ENCODE measurements at places on chromosomes 4 and X.
A peak's percentile ranks its signal among the peaks of the same experiment; 100 is the strongest.

- DNase-seq: no peak
Observed at GRCh38 chr4:8897251-8898167, 25.9 kb upstream of the HMX1 start.

DNA sequence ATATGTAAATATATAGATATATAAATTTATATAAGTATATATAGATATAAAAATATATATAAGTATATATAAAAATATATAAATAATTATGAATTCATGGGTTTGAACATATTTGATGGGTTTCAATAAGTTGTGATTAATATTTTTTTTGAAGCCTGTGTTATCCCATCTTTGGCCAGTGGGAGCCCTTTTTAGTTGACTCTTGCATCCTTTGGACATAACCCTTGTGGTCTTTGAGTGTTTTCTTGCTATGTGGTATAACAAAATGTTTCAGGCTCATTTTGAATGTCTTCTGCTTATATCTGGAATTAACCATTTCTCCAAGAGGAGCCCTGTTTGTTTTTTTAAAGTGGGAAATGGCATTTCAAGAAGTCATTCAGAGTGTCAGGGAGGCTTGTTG lies 15.2 kb downstream of the SNX25 start:
- DNase-seq: no peak

- no peak for DNase-seq
Observed at GRCh38 chrX:149757206-149758067, 16.4 kb upstream of the HSFX1 start.

DNA sequence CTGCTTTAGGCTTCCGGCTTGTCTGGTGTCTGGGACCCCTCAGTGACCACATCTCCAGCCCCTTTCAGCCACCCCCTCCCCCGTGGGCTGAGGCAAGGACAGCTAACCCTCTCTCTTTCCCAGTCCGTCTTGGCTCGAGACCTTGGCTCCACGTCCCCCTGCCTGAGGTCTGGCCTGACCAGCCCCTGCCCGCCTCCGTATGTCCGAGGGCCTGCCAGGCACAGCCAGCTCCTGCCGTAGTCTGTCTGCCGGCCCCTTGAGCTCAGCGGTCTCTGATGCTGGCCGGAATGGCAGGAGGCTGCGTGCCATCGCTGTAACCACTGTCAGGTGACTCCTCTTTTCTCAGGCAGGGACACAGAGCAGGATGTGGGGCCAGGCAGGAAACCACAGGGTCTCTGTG lies 73.3 kb upstream of the LRPAP1 start:
- DNase-seq: no peak

DNA sequence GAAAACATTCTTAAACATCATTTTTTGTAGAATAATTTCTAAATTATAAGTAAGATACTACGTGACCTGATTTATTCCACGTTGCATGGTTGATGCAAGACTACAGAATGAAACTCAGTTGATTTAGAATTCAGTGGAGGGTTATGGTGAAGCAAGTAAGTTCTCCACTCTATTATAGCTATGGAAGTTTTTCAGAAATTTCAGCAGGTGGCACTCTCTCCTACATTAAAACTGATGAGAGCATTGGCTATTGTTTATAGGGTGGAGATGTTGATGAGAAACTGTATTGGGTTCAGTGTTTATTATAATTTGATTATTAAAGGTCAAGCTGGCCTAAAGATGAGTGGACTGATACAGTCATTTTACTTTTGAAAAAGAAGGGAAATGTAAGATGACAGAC lies 88.0 kb downstream of the FNIP2 start:
- peak; percentile 77 for DNase-seq

- DNase-seq: no peak
Observed at GRCh38 chr4:159219862-159220261, 117.0 kb downstream of the RAPGEF2 start.

GRCh38 chr4:16019649-16020048 lies 56.7 kb upstream of the FGFBP2 start:
- no peak for DNase-seq

All from fibroblast of pulmonary artery (primary cell).